ENCODE measurements at places on chromosomes 5 and 9.

- no peak for DNase-seq
Observed at GRCh38 chr9:14692470-14693250, 572 bp downstream of the ZDHHC21 start.

GRCh38 chr5:53364061-53364460, 116.4 kb upstream of the FST start:
- no peak for DNase-seq

GRCh38 chr5:67543720-67544270, 347.2 kb upstream of the CD180 start:
- DNase-seq, result no peak

- no peak for DNase-seq
Observed at GRCh38 chr9:7567687-7568086, 231.9 kb downstream of the DMAC1 start.

DNA sequence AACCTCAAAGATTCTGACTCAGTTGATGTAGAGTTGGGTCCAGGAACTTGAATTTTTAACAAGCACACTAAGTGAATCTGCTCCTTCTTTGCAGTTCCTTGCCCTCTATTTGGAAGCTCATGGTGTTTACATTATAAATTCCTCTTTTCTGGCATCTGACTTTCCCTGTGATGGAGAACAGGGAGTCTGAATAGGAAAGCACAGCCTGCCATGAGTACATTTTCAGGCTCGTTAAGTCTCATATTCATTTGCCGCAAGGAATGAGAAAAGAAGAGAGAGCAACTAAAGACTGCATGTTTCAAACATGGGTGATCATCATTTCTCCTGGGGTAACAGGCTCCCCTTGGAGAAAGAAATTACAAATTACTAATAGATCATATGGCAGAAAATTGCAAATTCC, 468.1 kb upstream of the DMAC1 start:
- DNase-seq, result no peak

DNA sequence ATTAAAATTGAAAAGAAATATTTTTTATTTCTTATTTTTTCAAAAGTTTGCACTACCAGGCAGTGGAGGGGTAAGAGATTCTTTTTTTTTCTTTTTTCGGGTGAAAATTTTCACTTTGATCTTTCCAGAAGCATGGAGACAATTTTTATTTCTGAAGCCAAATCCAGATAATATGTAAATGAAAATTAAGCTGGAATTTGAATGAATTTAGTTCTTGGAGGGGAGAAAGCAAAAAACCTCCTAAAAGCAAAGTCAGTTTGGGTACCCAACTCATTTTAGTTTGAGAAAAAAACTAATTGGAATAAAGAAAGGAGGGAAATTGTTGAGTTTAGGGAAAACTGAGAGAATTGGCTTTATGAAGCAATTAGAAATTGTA, 872 bp downstream of the ZNF618 start:
- DNase-seq, result no peak

GRCh38 chr5:52925001-52925400, 64.2 kb upstream of the ITGA2 start:
- DNase-seq, result no peak

GRCh38 chr5:94674490-94675382, 56.3 kb downstream of the SLF1 start:
- DNase-seq, result no peak

DNA sequence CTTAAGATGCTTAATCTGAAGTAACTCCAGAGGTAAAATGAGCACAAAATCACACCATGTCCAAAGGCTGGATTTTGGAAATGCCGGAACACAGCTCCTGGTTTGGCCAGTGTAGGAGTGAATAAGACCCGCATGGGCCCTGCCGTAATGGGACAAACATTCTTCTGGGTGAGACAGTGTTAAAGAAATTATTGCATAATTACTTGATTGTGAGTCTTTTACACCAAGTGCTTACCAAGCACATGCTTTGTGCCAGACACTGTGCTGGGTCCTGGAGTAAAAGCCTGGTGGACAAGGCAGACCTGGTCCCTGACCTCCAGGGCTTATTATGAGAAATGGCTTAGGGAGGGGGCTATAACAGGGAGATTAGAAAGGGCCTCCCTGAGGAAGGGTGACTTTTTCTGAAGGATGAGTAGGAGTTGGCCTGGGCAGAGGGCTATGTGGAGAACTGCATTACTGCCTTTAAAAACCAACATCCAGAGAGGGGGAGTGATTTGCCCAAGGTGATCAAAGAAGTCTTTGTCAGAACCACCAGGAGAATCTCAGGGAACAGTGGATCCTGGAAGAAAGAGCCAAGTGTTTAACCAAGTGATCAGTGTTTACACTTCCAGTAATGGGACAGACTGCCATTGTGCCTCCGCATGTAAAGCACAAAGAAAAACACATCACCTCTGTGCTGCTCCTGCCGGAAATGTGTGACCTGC, 3.5 kb downstream of the PDE6A start:
- no peak for DNase-seq

DNA sequence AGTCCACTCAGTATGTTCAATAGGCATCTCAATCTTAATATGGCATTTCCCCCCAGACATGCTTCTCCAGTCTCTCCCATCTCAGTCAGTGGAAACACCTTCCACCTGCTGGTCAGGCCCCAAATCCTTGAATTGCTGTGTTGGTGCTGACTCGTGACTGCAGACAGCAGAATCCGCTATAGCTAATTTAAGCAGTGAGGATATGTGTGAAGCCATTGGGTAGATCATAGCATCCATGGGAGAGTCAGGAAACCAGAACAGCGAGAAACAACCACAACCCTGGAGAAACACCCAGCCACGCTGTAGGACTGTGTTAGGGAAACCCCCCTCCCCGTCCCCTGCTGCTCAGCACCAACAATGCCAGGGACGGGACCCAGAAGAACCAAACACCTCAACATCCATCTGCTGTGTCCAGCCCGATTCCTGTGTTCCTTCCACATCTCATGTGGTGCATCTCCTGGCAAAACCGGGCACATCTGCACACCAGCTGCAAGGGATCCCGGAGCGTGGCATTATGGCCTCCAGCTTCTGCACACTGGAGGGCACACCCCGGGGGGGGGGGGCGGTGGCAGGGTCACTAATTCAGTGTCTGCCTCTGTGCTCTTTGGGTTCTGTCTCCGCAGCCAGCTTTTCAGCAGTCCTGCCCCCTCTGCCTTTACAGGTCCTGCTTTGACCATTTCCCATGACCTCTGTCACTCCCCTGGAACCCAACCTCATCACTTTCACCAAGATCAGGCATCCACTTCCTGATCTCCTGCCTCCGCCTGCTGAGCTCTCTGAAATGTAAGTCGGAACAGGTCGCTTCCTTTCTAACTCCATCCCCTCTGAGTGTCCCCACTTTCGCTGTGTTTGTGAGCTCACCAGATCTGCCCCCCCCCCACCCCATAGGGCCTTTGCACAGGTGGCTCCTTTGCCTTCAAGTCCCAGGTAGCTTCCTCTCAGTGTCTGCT, 2.4 kb upstream of the PLEKHG4B start:
- DNase-seq, result no peak

- DNase-seq, result no peak
Observed at GRCh38 chr9:114448706-114449105, 56.6 kb downstream of the WHRN start.

GRCh38 chr5:134127376-134127861, 12.9 kb downstream of the TCF7 start:
- no peak for DNase-seq

GRCh38 chr5:91381774-91382359, 1.2 kb downstream of the ARRDC3 start:
- DNase-seq, result peak; percentile 43

DNA sequence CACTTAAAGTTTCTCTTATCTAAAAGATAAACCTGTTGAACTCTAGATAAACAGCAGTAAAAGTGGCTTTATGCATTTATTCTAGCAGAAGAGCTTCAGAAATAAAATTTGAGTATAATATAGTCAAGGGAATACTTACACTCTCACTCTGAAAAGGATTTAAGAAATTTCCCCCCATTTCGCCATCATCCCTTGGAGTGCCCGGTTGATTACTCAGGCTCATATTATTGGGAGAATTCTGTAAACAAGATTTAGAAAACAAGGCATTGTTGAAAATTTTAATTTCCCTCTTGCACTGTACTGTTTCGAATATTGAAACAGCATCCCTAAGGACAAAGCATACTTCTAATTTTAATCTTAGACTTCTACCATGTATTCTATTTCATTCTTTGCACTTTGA, 34.5 kb upstream of the ACOT12 start:
- no peak for DNase-seq

GRCh38 chr9:13845460-13845859, 468.5 kb downstream of the NFIB start:
- no peak for DNase-seq

- DNase-seq, result no peak
Observed at GRCh38 chr9:114416906-114417305, 29.1 kb upstream of the AKNA start.

GRCh38 chr9:129240581-129241211, 62.6 kb upstream of the IER5L start:
- no peak for DNase-seq

DNA sequence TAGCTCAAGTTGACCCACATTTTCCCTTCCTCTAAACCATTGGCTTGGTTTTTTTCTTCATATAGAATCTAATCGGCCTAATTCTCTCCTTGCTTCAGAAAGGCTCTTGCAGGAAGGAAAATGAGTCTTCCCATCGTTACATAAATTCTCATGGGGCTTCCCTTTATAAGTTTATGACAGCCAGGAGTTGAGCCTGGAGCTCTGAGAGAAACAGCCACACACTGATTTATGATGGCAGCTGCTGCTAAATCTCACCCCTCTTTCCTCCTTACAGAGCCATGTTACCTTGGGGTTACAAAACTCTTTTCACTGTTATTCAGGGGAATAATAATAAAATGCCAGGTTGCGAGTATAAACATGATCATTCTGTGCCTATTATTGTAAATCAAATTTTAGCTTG, 5.2 kb upstream of the RNF14 start:
- DNase-seq, result no peak

DNA sequence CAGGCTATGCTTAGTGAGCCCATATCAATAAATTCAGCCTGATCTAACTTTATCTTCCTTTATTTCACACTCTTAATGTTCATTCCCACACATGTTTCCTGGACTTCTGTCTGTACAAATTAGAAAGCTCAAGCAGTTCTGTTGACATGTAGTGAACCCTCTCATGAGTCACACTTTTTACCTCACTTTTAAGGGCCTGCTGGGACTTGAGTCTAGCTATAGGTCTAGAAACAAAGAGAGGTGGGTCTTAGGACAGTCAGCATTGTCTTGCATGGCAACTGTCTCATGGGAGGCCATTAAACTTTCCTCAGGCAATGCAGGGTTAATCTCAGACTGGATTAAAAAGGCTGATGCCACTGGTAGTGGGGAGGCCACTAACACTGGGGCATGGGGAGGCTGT, 8.6 kb upstream of the CCNH start:
- no peak for DNase-seq

DNA sequence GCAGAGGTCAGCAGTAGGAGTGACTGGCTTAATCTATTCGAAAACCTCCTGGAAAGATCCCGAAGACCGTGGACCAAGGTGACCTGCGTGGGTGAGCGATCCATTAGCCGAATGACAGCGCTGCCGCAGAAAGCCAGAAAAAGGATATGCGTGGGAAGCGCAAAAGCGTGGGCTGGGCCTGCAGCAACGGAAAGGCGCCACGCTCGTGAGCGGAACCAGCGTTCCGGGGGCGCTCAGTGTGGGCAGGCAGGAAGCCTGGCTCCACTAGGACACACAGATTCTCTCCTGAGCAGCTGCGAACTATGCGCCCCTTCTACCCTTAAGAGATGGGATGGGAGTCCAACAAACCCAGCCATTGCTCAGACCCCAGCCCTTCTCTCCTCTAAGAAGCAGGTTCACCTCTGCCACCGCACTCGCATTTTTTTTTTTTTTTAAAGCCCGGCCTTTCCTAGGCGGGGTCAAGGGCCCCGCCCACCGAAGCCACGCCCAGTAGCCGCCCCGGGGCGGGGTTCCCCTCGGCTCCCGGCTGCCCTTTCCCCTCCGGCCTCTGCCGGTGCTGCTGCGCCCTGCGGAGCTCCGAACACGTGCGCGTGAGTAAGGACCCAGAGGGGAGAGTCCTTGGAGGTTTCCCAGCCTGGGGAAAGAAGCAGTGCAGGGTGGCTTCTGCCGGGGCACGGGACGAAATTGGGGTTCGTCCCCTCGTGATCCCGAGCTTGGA, 19.8 kb upstream of the MATR3 start:
- DNase-seq, result peak; percentile 63

DNA sequence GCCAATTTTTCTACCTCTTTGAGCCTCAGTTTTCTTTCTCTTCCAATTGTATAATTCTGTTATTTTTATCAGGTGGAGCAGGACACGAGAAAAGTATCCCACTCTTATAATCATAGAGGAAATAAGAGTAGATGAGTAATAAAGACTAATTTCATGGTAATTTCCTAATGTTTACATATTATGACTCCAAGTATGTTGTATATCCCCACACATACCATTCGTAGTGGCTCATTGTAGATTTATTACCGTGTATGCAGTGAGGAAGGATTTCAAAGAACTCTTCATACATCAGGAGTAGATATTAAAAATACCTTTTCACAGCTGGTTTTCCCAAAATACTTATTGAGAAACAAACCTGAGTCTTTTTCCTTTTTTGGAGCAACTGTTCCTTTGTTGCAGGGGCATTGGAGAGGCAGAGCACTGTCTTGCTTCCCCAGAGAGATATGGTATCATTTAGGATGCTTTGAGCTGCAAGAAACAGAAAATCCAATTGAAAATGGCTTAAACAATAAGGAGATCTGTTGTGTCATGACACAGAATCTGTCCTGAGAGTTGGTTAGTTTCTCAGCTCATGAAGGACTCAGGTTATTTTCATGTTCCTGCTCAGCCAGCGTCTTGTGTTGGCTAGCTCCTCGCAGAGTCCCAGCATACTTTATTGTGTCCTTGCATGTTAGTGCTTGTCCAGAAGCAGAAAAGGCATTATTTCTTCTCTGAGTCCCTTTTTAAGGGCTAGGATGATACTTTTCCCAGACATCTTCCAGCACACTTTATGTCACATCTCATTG, 291.2 kb downstream of the ARHGAP26 start:
- DNase-seq, result no peak

- DNase-seq, result no peak
Observed at GRCh38 chr9:136722969-136723356, 10.6 kb downstream of the DIPK1B start.

GRCh38 chr5:62477801-62478200, 65.2 kb downstream of the IPO11 start:
- no peak for DNase-seq

DNA sequence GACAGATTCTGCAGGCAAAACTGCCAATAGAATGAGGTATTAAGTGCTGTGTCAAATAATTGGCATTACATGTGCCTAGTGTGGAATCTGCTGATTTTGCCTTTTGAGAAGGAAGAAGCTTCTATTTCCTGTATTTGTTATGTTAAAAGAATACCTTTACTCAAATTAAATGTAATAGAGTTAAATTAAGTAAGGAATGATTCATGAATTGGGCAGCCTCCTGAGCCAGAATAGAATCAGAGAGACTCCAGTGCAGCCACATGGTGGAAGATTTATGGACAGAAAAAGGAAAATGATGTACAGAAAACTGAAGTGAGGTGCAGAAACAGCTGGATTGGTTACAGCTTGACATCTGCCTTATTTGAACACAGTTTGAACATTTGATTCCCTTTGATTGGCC, 464.4 kb upstream of the SEMA6A start:
- no peak for DNase-seq

Data from stimulated activated CD4-positive, alpha-beta T cell treated with anti-CD3 and anti-CD28 coated beads, TNF-alpha, amount 100 ng/mL, for 1 hour (primary cell).